ENCODE measurements at places on chromosomes 11 and 22.
A peak's percentile ranks its signal among the peaks of the same experiment; 100 is the strongest.

DNA sequence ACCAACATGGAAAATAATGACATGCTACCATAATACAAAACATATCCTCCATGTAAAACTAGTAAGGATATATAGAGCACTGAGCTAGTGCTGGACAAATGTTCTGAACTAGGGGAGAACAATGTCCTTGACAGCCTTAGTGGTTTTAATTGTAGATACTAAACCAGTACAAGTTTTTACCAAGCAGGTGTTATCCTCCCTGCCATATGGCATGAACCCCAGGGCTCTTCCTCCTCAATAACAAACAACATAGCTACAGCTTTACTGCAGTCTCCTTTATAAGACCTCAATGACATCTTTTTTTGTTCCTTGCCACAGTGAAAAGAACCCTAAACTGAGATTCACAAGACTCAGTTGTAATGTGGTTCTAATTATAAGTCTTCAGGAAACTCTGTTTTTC is 70.2 kb upstream of the GDPD4 start:
- no peak for DNase-seq

GRCh38 chr11:118028626-118029025 is 42.4 kb downstream of the IL10RA start:
- DNase-seq, result no peak

GRCh38 chr11:121163658-121164308 is 62.7 kb downstream of the TECTA start:
- no peak for DNase-seq

GRCh38 chr11:95337175-95337957 is 106.4 kb upstream of the SESN3 start:
- no peak for DNase-seq

DNA sequence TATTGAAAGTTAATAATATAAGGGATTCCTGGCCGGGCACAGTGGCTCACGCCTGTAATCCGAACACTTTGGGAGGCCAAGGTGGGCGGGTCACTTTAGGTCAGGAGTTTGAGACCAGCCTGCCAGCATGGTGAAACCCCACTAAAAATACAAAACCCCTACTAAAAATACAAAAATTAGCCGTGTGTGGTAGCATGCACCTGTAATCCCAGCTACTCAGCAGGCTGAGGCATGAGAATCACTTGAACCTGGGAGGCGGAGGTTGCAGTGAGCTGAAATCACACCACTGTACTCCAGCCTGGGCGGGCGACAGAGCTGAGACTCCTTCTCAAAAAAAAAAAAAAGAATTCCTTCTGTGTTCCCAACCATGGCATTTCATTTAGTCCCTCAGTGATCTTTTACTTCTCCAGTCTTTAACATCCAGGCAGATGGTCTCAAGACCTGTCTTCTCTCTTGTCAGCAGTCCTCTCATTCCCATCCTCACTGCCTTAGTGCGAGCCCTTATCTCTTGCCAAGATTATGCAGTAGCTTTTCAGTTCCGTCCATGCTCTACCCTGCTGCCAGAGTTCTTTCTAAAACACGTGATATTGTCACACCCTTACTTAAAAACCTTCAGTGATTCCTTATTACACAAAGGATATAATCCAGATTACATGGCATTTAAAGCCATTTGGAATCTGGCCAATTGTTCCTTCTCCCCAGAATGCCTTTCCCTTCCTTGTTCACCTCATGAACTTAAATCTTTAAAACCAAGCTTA is 17.9 kb downstream of the RTN3 start:
- DNase-seq, result no peak

DNA sequence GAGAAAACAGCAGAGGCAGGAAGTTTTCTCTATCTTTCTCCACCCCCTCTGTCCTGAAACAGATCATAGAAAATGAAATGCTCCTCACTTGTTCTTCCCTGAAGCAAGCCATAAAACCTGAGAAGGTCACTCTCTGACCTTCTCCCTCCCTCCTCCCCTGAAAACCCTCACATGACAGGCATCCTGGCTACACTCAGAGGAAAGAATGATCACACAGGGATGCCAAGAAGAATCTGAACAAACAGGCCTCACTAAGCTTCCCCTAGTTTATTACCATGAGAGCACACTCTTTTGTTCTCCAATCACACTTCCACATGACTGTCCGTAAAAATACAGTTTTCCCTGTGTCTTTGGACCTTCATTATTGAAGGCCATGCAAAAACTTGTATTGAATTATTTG is 300.1 kb downstream of the BUD13 start:
- DNase-seq, result no peak

- no peak for DNase-seq
Measured at GRCh38 chr11:111439901-111440300, 60.8 kb upstream of the POU2AF1 start.

DNA sequence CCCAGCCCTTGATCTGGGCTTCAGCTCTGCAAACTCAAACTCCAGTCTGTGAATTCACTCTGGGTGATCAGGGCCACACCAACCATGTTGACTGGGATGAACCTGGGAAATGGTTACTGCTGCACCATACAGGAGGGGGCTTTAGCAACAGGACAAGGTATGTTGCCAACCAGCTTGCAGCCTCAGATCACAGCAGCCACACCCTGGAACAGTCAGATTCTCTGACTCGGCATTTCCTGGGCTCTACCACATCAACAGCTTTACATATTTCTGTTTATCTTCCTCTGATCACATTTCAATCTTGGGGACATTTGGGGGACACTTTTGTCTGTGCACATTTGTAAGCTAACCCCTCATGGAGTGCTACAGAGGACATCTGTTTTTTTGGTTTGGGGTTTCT is 267.0 kb upstream of the NCAM1 start:
- no peak for DNase-seq

- no peak for DNase-seq
Measured at GRCh38 chr22:45769569-45770210, 98.1 kb downstream of the ATXN10 start.

DNA sequence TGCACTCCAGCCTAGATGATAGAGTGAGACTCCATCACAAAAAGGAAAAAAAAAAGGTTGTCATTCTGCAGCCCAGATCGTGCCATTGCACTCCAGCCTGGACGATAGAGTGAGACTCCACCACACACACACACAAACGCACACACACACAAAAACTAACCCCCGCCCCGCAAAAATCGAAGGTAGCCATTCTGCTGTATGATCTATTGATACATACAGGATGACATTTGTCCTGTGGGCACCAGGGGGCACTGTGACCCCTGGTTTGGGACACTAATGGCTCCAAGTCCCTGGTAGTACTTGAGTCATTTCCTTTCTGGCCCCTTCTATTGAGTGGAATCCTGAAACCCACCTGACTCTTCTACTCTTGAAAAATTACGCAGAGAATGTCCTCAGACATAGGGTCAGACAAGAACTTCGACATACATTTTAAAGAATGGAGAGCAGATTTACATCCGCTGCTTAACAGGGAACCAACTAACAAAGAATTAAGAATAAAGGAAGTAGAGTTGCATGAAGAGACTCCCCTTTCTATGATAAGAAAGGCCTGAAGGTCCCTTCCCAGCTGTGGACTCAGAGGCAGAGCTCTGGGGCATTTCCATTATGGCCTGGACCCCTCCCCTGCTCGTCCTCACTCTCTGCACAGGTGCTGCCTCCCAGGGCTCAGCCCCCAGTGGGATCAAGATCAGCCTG is 35.0 kb upstream of the PRAME start:
- DNase-seq, result no peak

- no peak for DNase-seq
Measured at GRCh38 chr11:116376054-116376453, 396.7 kb downstream of the BUD13 start.

- DNase-seq, result no peak
Measured at GRCh38 chr11:11297578-11297977, 55.5 kb downstream of the CSNK2A3 start.

DNA sequence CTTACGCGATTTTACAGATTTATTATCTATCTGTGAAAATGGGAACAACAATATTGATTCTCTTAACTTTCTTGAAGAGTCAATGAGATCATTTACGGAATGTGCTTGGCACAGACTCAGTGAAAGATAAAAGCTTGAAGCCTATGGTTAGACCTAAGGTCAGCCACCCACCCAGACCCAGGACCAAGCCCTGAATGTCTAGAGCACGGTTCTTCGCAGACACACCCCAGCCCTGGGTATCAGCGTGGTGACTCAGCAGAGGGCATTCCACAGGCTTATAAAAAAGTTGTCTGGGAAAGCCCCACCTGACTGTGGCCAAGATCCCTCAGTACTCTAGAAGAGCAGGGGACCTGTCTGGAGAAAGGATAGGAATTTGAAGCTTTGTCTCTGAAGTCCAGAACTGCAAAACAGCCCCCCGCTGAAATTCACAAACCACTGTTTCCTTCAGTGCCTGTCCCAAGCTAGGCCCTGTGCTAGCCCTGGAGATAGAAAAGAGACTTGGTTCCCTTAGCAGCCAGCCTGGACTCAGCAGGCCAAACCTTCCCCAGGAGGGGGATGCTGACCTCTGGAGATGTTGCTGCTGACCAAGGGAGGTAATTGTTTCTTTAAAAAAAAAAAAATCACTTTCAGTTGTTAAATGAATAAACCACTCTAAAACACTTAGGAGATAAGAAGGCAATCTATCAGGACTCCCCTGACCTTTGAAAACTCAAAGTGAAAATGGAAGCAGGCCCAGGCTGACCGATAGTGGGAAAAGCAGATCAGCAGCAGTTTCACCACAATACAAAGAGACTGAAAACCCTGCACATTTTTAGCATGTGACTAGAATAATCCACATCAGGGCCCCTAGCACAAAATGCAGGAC is 114.0 kb downstream of the ABTB2 start:
- no peak for DNase-seq

DNA sequence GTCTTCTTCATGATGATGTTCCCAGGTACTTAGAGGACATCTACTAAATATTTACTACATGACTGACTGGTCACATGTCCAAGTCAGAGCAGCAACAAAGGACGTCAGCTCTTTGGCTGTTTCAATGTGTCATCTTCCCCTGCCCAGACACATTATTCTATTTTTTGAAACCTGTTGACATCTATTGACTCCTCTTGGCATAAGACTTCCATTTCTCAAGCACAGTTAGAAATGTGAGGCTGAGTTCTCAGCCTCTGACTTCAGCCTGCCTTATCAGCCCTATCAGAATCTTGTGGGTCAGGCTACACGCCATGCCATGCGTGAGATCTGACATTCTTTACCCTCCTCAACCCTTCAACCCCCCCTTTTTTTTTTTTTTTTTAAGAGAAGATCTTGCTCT is 63.8 kb downstream of the SC5D start:
- DNase-seq, result no peak

DNA sequence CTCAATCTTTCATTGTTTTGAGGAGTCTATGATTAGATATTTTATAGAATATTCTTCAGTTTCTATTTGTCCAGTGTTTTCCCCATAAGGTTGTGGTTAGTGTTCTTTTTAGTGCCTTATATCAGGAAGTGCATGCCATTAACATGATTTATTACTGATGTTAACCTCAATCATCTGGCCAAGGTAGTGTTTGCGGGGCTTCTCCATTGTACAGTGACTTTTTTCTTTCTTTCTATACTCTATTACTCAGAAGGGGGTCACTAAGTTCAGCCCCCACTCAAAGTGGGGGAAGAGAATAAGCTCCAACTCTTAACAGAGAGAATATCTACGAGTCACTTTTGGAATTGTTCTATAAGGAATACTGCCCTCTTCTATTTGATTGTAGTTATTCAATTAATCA is 415.8 kb downstream of the DYNC2H1 start:
- DNase-seq, result no peak

DNA sequence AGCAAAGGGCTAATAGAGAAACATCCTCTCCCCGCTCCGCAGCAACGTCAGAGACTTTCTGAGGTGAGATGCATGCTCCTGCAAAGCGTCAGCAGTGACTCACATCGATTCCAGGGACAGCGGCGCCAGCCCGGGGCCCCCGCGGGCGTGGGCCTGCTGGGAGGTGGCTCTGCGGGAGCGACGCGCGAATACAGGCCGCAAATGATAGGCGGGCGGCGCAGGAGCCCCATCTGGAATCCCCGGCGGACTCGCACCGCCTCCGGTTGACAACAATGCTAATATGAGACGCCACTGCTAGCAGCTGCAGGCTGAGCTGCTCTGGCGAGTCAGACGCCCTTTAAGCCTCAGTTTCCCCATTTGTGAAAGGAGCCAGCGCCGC is 557 bp downstream of the RANGAP1 start:
- peak; percentile 63 for DNase-seq

GRCh38 chr11:123330471-123330870 is 99.6 kb upstream of the GRAMD1B start:
- no peak for DNase-seq

DNA sequence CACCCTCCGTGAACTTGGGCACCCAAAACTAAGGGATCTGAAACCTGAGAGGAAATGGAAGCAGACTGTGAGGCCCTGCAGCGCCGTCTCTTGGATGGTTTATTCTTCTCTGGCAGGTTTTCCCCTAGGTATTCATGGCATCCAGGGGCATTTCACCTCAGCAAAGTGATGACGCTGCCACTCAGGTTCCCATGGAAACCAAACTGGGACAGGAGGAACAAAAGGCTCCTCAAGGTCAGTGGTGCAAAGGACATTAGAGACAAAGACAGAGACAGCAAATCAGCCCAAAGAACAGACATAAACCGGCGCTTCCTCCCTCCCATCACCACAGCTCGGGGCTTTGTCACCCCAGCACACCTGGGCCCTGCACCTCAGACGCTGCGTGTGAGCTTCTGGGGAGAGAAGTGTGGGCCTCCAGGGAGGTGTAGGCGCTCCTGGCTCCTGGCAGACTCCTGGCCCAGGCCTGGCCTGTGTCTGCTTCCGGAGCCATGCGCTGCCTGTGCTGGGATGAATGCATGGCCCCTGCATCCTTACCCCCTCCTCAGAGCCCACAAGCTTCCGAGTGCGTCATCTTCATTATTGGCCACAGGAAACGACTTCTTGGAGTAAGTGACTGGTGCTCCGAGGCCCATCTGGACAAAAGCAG is 5.9 kb downstream of the TP53AIP1 start:
- DNase-seq, result no peak

- DNase-seq, result no peak
Measured at GRCh38 chr11:132501356-132501755, 1030.9 kb downstream of the OPCML start.

DNA sequence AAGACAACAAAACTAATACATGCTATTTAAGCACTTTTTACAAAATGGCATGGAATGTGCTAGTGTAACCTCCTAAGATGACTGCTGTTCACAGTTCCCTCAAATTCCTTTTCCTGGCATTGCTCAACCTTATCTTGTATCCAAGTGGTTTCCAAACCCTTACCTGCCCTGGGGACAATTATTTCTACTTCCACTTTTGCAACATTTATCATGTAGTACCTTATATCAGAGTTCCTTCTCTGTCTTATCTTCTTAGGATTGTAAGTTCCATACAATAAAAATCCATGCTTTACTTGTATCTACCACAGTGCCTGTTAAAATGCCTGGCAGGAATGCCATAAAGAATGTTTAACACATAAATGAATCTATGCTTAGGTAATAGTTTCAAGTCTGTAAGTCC is 109.2 kb upstream of the MTMR2 start:
- DNase-seq, result no peak

- DNase-seq, result no peak
Measured at GRCh38 chr11:1305501-1306056, 3.9 kb downstream of the TOLLIP start.

Measured in COR-L47 (cell line).